MG63 (cell line): ENCODE measurements at places on chromosomes 4 and X. TPM values are rescaled to one million over a fixed set of nuclear protein-coding genes. Genes with fewer than 3 reads are reported as not detected.

Gene PABPC4L
- total RNA-seq, result under 0.01 TPM in 1 of 2 replicates, not detected in the other

Gene PRDM8
- total RNA-seq, result 0.49 and 3.6 TPM in 2 replicates

Gene NUDT6
- 17.9 and 34.5 TPM in 2 replicates for total RNA-seq

Gene NWD2
- total RNA-seq, result not detected in 2 replicates

Gene FGF13
- 0.05 and 0.56 TPM in 2 replicates for total RNA-seq

Gene MXRA5
- total RNA-seq, result not detected in 2 replicates

Gene ATP7A
- total RNA-seq, result 4.2 and 6.4 TPM in 2 replicates

Gene ADH1A
- not detected in 2 replicates for total RNA-seq

Gene GUCY1B1
- 0.92 and 1.5 TPM in 2 replicates for total RNA-seq

Gene SOWAHD
- 1.2 TPM in 1 of 2 replicates, not detected in the other for total RNA-seq

Gene XAGE1A
- total RNA-seq, result not detected in 2 replicates

Gene SLC10A7
- 3.7 and 10.2 TPM in 2 replicates for total RNA-seq

Gene DGKK
- total RNA-seq, result not detected in 2 replicates

Gene EMCN
- total RNA-seq, result not detected in 2 replicates

Gene SFRP2
- total RNA-seq, result 0.52 TPM in 1 of 2 replicates, not detected in the other

Gene GPR173
- 0.63 TPM in 1 of 2 replicates, not detected in the other for total RNA-seq

Gene RIPPLY1
- 2.4 TPM in 1 of 2 replicates, not detected in the other for total RNA-seq

Gene ZCCHC12
- not detected in 2 replicates for total RNA-seq

Gene CT47B1
- total RNA-seq, result not detected in 2 replicates

Gene MAGED1
- 118 and 121 TPM in 2 replicates for total RNA-seq

Gene TRMT2B
- 21.9 and 27.7 TPM in 2 replicates for total RNA-seq

Gene RXFP1
- not detected in 2 replicates for total RNA-seq

Gene STPG2
- not detected in 2 replicates for total RNA-seq

Gene ERCC6L
- total RNA-seq, result 4.3 and 6.2 TPM in 2 replicates

Gene DUX4
- total RNA-seq, result not detected in 2 replicates

Gene SPANXN4
- total RNA-seq, result not detected in 2 replicates

Gene CXorf65
- not detected in 2 replicates for total RNA-seq

Gene CCKAR
- total RNA-seq, result 16.8 and 28.2 TPM in 2 replicates

Gene SSX2
- total RNA-seq, result not detected in 2 replicates

Gene SCD5
- 2.9 and 4.2 TPM in 2 replicates for total RNA-seq

Gene TMEM33
- 28.1 and 37.9 TPM in 2 replicates for total RNA-seq

Gene SPANXB1
- not detected in 2 replicates for total RNA-seq

Gene ASB5
- 0.32 and 3.6 TPM in 2 replicates for total RNA-seq

Gene ARAP2
- total RNA-seq, result 1.3 and 1.9 TPM in 2 replicates

Gene MANBA
- 0.49 and 3.1 TPM in 2 replicates for total RNA-seq

Gene NAP1L3
- 0.03 TPM in 1 of 2 replicates, not detected in the other for total RNA-seq

Gene NLGN4X
- not detected in 2 replicates for total RNA-seq

Gene TTC29
- not detected in 2 replicates for total RNA-seq

Gene TEC
- 0.86 and 0.99 TPM in 2 replicates for total RNA-seq

Gene FMR1NB
- total RNA-seq, result not detected in 2 replicates

Gene HSPA4L
- total RNA-seq, result 3.9 and 6.2 TPM in 2 replicates

Gene CAPN6
- total RNA-seq, result not detected in 2 replicates

Gene PFKFB1
- total RNA-seq, result not detected in 2 replicates

Gene GPAT3
- 0.16 TPM in 1 of 2 replicates, not detected in the other for total RNA-seq

Gene SPANXN1
- not detected in 2 replicates for total RNA-seq

Gene FAM47B
- total RNA-seq, result not detected in 2 replicates

Gene PDE5A
- 46.2 and 78.6 TPM in 2 replicates for total RNA-seq

Gene PHOX2B
- total RNA-seq, result not detected in 2 replicates

Gene TKTL2
- total RNA-seq, result not detected in 2 replicates

Gene NHSL2
- total RNA-seq, result not detected in 2 replicates

Gene CYP2U1
- 2.0 and 4.9 TPM in 2 replicates for total RNA-seq

Gene HSFX3
- not detected in 2 replicates for total RNA-seq

Gene MSANTD1
- total RNA-seq, result 0.57 TPM in 1 of 2 replicates, not detected in the other

Gene BTK
- 0.59 TPM in 1 of 2 replicates, not detected in the other for total RNA-seq

Gene POU3F4
- total RNA-seq, result not detected in 2 replicates
